ENCODE measurements at places on chromosomes 1 and 21.

GRCh38 chr21:44791993-44792392 is 9.6 kb downstream of the UBE2G2 start:
- DNase-seq, result no peak

DNA sequence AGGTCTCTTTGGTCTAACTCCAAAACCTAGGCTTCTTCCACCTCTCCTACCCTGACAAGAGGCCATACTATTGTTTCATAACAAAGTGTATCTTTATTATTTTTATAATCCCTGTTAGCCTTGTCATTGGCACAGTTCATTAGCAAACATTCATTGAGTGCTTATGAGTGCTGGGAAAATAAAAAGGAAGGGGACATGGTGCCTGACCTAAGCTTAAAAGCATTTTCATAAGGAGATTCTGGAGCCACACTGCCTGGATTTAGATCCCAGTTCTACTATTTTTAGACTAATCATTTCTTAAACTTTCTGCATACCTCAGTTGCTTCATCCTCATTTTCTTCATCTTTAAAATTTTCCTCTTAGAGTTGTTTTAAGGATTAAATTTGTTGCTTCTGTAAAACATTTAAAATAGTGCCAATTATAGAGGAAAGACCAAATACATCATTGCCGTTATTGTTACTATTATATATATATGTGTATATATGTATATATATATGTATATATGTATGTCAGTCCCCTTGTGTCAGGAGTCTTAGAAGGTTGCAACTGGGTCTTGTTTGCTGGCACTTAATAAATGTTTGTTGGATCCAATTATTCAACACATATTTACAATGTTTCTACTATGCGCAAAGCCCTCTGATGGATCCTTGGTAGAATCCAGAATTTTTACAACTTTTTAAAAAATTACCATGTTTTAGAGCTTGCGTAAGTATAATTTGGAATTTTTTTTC is 250.9 kb upstream of the SGIP1 start:
- DNase-seq, result no peak

- no peak for DNase-seq
Observed at GRCh38 chr1:8794605-8795004, 22.8 kb downstream of the RERE start.

DNA sequence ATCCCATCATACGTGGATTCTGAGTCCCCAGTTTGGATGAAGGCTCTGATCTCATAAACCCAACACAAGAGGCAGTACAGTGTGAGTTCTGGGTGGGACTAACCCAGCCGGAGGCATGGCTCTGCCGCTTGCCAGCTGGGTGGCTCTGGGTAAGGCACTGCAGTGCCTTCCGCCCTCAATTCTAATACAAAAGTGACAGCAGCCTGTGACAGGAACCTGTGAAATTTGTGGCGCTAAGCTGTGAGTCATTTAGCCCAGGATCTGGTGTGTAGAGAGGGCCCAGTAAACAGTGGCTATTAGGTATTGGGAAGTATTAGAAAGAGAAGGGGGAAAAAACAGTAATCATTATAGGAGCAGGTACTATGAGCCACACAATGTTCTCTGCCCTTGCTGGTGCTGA is 23.3 kb downstream of the HSPG2 start:
- no peak for DNase-seq

DNA sequence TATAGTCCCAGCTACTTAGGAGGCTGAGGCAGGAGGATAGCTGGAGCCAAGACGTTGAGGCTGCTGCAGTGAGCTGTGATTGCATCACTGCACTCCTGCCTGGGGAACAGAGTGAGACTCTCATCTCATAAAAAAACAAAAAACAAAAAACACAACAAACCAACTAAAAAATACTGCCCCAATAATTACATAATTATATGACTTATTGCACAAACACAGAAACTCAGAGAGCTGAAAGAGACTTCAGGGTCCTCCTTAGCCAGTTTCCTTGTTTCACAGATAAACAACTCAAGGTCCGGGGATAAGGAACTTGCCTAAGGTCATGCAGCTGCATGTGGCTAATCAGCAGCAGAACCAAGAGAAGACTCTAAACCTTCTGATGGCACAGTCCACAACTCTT is 11.9 kb downstream of the EXTL2 start:
- DNase-seq, result no peak

- DNase-seq, result no peak
Observed at GRCh38 chr1:168907786-168908348, 178.9 kb upstream of the DPT start.

GRCh38 chr1:201298396-201299381 is 15.4 kb downstream of the PKP1 start:
- DNase-seq, result no peak

- no peak for DNase-seq
Observed at GRCh38 chr1:25477448-25478034, 46.8 kb downstream of the MACO1 start.

- peak; percentile 21 for DNase-seq
Observed at GRCh38 chr1:17765444-17766411, 10.6 kb downstream of the ACTL8 start.

- peak; percentile 80 for DNase-seq
Observed at GRCh38 chr1:98021126-98021525, 100.3 kb upstream of the DPYD start.

GRCh38 chr1:28058971-28059878 is 29.2 kb downstream of the EYA3 start:
- no peak for DNase-seq

DNA sequence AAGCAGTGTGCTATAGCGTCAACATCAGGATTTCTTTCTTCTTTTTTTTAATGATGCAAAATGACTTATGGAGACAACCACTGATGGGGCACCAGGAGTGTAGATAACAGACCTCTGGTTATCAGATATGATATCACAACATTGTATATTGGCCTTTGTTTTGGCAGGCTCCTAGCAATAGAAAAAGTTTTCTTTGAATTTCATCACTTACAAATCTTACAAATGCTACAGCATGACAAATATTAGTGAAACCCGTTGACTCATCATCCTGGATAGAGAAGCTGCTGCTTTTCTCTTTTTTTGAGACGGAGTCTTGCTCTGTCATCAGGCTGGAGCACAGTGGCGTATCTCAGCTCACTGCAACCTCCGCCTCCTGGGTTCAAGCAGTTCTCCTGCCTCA is 92.9 kb downstream of the LTN1 start:
- DNase-seq, result no peak

- DNase-seq, result no peak
Observed at GRCh38 chr1:44460107-44460882, 55.2 kb downstream of the RNF220 start.

DNA sequence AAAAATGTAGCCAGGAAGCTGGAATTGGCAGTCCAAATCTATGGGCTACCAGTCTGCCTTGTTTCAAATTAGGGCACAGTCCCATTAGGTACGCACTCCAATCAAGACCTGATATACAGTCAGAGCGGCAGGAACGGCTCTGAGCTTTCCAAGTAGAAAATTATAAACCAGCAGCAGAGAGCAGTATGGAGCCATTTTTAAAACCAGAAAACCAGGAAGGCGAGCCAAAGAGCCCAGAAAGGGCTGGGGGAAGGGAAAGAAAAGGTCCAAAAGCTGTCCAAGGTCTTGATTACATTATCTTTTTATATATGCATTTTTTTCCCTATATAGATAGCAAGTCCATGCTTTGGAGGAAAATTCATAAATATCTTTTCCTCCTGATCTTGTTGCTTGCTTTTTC is 719.0 kb downstream of the RWDD3 start:
- peak; percentile 31 for DNase-seq

DNA sequence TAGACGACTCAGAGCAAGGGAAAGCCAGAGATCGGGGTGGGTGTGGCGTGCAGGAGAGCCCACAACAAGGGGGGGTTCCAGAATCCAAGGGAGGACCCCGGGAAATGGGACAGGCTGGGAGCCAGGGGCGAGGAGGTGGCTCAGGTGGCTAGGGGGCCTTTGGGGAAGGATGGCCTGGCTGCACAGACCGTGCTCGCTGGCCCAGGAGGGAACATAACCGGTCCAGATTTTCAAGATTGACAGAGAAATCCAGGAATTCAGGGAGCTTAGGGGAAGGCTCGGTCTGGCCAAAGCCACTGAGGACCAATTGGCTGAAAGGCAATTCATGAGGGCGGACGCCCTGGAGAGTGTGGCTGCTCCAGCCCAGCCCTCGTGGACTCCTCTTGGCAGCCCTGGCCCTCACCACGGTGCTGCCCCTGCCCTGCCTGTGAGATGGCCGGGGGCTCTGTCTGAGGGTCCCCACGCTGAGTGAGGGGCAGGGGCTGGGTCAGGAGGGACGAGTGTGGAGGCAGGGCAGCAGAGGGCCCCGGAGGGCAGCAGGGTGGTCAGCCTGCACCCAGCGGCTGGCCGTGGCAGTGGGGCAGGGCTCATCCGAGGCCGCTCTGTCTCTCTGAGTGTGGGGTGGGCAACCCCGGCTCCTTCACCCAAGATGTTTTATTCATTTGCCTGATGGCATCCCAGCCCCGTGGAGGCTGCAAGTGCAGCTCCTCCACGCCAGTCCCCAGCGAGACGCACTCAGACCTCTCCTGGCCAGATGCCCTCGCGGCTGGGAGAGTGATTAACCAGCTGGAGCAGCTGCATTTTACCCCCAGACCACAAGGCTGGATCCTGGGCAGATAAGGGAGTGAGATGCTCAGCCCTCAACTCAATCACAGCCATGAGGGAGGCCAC is 5.6 kb upstream of the LRRC3 start:
- DNase-seq, result no peak

- DNase-seq, result no peak
Observed at GRCh38 chr1:174872615-174873058, 127.1 kb upstream of the CACYBP start.

- peak; percentile 54 for DNase-seq
Observed at GRCh38 chr1:156860628-156861423, at the start of gene NTRK1. Gene NTRK1, plus strand, starts transcription at chr1:156860865. Its CDS starts 70 bp downstream, at chr1:156860935.

DNA sequence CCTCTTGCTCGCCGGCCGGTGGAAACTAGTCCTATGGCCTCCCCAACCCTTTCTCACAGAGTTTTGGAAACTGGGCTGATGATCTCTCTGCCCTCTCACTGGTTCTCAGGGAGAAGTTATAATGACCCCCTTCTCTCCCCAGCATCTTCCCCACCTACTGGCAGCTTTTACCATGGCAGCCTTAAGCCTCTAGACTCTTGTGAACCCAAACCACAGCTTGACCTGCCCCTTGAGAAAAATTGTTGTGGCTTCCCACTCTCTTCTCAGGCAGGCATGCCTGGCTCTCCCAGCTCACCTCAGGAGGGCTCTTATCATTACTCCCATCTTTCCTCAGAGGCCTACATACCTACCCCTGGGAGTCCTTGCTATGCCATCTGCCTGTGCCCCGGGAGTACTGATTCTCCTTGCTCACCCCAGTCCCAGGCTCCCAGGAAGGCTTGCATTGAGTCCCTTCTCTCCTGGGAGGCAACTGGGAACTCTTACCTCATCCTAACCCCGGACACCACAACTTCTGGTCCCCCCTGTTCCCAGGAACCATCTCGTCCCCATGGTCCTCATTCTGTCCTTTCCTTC is 1.6 kb downstream of the NSUN4 start:
- no peak for DNase-seq

GRCh38 chr1:228238007-228238406 is 30.2 kb downstream of the OBSCN start:
- no peak for DNase-seq

GRCh38 chr1:16082283-16083038 is 9.0 kb upstream of the FAM131C start:
- DNase-seq, result peak; percentile 18

- no peak for DNase-seq
Observed at GRCh38 chr21:41160036-41160435, 7.9 kb upstream of the BACE2 start.

- no peak for DNase-seq
Observed at GRCh38 chr1:5351366-5351765, 640.9 kb downstream of the NPHP4 start.

GRCh38 chr1:199671684-199672083 is 355.8 kb upstream of the NR5A2 start:
- no peak for DNase-seq

DNA sequence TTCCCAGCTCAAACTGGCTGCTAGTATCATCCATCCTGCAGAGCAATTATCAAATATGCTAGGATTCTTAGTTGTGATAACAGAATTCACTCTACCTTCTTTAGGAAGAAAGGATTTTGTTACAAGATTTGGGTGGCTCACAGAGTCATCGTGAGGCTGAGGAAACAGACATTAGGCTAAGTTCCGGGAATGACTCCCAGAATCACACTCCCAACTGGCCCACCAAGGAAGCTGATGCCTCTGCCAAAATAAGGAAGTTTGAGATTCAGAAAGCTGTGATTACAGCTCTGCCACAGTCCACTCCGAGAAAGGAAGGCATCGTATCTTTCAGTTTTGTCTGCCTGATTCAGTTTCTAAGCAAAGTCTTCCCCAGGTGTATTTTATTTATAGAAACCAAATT is 50.6 kb upstream of the LYPLAL1 start:
- no peak for DNase-seq

DNA sequence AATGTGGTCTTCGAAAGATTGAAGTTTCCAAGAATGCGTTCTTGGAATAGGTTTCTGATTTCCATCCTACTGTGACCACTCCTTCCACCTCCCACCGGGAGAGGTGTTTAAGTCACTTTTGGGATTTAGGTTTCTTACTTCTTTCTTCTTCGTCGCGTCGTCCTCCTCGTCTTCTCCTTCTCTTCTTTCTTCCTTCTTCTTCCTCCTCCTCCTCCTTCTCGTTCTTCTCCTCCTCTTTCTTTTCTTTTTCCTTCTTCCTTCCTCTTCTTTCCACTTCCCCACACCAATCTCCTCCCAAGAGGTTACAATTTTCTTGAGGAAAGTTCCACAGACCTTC is 2.1 kb downstream of the CACHD1 start:
- no peak for DNase-seq

DNA sequence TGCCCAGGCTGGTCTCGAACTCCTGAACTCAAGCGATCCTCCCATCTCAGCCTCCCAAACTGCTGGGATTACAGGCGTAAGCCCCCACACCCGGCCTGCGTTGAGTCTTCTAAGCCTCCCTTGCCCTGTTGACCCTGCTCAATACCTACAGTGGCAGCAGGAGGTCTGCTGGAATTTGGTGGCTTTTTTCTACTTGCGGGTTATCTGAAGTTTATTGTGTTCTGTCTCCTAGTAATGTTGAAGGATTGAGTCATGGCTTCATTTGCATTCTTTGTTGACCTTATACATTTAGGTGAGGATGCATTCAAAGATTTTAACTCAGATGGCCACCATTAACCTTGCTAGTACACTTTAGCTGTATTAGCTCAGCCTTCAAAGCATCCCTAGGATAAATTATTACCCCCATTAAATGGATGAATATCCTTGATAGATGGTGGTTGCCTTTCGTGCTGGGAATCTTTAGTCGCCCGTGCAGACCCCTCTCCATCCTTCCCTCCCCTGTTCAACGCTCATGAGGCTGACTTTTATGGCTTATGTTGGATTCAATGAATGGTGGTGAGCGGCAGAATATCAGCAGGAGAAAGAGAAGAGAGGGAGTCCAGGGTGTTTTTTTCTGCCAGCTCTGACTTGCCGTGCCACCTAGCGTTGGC is 9.7 kb upstream of the NPPB start:
- no peak for DNase-seq

Measured in NCI-H446 treated with DMSO at 0.1 percent for 48 hours (cell line).